Endothelial cell of umbilical vein (primary cell): ENCODE measurements at places on chromosomes 7 and 10. TPM values are rescaled to one million over a fixed set of nuclear protein-coding genes. Genes with fewer than 3 reads are reported as not detected.

The CDNF gene
- total RNA-seq = 0.58 and 0.99 TPM in 2 replicates

- DNase-seq = no peak
Observed at GRCh38 chr10:52653263-52653909, 119.2 kb downstream of the MBL2 start.

The PTN gene
- not detected in 2 replicates for total RNA-seq

- no peak for DNase-seq
Observed at GRCh38 chr7:45708046-45708950, 134.1 kb downstream of the ADCY1 start.

DNA sequence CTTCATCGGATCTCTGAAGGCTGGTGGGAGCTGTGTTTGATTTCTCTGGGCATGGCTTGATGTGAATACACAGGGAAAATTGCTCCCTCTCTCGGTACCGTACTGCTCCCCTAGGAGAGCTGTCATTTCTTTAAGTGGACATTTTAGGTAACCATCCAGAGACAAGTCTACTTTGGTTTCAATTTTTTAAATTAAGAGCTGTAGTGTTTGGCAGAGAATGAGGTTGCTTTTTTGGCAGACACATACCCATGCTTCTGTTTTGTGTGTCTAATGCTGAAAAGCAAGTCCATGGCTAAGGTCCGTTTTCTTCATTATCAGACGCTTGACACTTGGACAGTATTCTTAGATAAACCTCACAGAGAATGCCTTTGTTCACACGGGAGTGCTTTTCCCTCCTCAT is 61.3 kb upstream of the TRIL start:
- no peak for DNase-seq

- peak; percentile 42 for DNase-seq
Observed at GRCh38 chr10:119348106-119348505, 140.7 kb downstream of the GRK5 start.

DNA sequence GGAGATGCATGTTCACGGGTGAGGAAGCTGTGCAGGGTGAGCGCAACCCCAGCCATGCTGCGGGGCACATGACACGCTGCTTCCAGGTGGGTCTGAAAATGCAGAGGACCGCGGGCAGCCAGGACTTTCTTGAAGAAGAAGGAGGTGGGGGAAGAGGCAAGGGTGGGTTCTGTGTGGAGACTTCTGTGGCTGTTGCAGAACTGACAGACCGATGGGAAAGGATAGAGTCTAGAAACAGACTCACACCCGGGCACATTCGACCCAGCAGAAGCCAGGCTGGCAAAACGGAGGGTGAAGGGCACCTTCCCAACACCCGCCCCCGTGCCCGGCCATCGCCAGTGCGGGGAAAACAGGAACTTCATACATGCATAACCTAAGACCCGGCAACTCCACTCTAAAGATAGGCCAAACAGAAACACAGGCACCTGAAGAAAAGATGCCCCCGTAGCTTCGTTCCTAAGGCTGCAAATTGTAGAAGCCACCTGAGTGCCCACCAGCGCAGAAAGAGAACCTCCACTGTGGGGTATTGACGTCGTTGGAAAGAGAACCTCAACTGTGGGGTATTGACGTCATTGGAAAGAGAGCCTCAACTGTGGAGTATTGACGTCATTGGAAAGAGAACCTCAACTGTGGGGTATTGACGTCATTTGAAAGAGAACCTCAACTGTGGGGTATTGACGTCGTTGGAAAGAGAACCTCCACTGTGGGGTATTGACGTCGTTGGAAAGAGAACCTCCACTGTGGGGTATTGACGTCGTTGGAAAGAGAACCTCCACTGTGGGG is 4.8 kb upstream of the KNDC1 start:
- no peak for DNase-seq

DNA sequence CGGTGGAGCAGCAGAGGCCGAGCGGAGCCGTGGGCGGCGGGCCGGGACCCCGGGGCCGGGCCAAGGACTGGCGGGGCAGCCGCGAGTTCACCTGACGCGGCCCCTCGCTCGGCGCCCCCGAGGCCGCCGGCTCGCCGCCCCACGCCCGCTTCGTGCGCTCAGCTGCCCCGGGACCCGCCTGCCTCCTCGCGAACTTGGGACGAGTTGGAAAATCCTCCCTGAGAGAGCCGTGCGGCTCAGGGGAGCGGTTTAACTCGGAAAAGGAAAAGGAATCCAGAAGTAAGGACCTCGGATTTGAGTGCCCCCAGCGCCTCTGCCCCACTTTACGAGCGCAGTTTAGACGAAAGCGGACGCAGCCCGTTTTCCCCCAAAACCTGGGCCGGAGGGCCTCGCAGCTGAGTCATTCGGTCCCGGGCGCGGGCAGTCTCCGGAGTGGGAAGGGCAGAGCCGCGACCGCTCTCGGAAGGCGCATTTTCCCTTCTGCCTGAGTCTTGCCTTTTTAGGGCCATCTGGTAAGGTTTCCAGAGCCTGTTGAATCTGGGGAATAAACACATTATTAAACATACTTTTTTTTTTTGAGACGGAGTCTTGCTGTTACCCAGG is 744 bp downstream of the CREM start:
- peak; percentile 63 for DNase-seq

DNA sequence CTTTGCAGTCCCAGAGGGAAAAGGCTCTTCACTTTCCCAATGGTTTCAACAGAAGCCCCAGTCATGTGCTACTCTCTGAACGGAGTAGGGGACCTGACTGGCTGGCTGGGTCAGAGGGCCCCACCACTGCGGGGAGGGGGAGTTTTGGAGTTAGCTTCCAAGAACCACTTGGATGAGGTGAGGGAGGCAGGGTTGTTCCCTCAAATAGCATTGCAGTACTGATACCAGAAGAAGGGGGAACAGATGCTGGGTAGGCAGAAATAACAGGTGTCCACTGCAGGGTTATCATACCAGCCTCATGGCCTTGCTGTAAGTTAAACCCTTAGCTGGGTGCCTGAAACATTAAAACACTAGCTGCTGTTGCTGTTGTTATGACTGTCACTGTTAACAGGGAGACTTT is 131.3 kb downstream of the UBE2H start:
- DNase-seq = no peak

DNA sequence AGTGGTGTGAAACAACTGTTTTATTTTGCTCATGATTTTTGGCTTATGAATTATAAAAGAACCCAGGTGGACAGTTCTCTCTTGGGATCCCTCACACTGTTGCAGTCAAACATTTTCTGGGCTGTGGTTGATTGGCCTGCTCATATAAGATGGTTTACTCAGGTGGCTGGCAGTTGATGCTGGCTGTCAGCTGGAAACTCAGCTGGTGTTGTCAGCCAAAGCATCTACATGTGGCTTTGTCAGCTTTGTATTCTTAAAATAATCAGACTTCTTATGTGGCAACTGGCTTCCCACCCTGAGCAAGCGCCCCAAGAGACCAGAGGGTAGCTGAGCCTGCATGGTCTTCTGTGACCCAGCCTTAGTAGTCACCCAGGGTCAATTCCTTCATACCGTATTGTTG is 534.7 kb downstream of the NRG3 start:
- no peak for DNase-seq

The SPDYE9 gene
- not detected in 2 replicates for total RNA-seq

The TMEM176B gene
- not detected in 2 replicates for total RNA-seq

DNA sequence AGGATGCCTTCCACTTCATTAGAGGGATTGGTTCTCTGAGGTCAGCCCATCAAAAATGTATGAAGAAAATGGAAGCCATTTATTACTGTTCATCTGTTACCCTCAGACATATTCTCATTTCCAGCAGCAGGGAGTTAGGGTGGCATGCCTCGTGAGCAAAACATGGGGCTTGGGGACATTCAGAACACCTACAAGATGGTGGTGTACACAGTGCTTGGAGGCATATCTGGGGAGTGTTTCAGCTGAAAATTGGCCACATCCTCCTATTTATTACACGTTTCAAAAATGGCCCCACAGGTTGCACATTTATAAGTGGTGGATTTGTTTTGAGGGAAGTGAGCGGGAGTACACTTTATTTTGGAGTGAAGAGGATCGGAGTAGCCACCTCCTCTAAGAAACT is 93.4 kb downstream of the SPAG6 start:
- DNase-seq = no peak

The GNGT1 gene
- not detected in 2 replicates for total RNA-seq

DNA sequence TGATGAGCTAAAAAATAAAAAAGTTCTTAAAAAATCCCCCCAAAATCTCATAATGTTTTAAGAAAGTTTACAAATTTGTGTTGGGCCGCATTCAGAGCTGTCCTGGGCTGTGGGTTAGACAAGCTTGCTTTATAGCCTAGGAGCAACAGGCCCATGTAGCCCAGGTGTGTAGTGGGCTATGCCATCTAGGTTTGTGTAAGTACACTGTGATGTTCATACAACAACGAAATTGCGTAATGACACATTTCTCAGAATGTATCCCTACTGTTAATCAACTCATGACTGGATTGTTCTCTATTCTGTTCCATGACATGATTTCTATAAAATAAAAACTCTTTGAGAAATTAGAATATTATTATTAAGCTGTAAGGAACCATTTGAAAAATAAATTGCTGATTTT is 13.0 kb downstream of the MIOS start:
- no peak for DNase-seq

DNA sequence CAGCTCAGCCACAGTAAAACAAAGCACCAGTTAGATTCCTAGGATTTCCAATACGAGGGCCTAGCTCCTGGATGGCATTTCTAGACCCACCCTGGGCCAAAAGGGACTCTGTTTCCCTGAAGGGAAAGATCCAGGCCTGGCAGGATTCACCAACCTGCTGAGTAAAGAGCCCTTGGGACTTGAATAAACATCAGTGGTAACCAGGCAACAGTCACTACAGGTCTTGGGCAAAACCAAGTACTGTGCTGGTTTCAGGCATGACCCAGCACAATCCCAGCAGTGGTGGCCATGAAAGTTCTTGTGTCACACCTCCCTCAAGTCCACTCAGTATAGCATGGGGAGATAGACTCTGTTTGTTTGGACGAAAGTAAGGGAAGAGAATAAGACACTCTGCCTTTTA is 31.0 kb upstream of the STARD3NL start:
- no peak for DNase-seq

GRCh38 chr7:151736403-151736909 is 140.5 kb downstream of the PRKAG2 start:
- peak; percentile 92 for DNase-seq

GRCh38 chr10:84626397-84627087 is 298.2 kb downstream of the CCSER2 start:
- DNase-seq = no peak

The HPSE2 gene
- total RNA-seq = not detected in 2 replicates

The ACSL5 gene
- total RNA-seq = 0.76 and 2.1 TPM in 2 replicates

The HOXA10 gene
- 24.4 and 27.6 TPM in 2 replicates for total RNA-seq

DNA sequence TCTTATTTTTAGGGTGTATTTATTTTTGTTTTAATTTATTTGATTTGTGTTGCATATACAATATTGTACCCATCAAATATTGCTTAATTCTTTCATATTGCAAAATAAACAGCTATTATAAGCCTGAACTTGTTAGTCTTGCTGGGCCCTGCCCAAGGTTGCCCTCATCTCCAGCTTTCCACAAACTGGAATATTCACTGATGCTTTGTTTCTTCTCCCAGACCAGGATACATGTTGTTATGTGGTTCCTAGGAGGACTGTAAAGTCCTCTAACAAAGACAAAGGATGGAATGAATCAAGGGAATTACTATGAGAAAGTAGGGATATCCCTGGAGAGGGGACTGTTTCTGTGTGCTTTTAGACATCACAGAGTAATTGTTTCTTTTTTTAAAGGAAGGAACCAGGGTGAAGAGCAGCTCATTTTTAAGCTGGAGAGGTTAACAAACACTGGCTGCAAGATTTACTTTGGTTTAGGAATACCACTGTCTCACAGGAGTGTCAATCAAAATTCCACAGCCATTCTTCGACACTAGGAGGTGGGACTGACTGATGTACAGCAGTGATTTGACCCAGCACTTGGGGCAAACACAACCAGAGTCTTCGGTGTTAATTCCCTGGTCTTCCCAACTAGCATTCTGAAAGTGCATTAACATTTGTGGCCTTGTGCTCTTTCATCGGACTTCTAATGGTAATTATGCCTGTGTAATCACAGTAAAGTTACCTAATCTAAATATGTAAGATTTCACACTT is 14.8 kb upstream of the CD36 start:
- DNase-seq = no peak

- DNase-seq = no peak
Observed at GRCh38 chr10:125551247-125551646, 131.7 kb downstream of the TEX36 start.

GRCh38 chr10:6200440-6200733 is 2.3 kb upstream of the PFKFB3 start:
- DNase-seq = no peak

GRCh38 chr10:70693619-70694335 is 21.5 kb downstream of the ADAMTS14 start:
- no peak for DNase-seq

DNA sequence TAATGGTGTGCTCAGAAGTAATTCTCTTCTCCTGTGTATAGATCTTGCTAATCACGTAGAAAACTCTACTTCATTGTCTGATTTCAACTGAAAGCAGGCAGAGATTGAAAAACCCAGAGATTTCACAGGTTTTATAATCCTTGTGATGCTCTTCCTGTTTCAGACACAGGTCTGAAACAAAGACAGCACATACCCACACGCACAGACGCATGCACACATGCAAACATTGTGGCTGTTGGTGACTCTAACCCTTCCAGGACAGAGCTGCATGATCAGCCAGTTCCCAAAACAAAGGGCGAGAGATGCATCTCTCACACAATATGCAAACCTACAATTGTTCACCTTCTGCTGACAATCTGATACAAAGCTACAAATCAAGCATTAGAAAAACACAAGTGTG is 11.1 kb upstream of the TFEC start:
- no peak for DNase-seq

The LBX1 gene
- not detected in 2 replicates for total RNA-seq

The ITGA8 gene
- 0.12 and 0.40 TPM in 2 replicates for total RNA-seq

GRCh38 chr10:26334932-26335573 is 103.1 kb upstream of the APBB1IP start:
- DNase-seq = peak; percentile 28

DNA sequence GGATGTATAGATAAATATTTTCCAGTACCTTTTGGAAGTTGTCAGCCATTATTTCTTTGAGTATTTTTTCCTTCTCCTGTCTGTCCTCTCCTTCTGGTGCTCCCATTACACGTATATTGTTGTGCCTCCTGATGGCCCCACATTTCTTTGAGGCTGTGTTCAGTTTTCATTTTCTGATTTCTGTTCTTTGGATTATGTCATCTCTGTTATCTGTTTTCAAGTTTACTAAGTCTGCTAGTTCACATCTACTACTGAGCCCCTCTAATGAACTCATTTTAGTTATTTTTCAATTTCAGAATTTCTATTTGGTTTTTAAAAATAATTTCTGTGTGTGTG is 16.3 kb downstream of the RBM33 start:
- no peak for DNase-seq

DNA sequence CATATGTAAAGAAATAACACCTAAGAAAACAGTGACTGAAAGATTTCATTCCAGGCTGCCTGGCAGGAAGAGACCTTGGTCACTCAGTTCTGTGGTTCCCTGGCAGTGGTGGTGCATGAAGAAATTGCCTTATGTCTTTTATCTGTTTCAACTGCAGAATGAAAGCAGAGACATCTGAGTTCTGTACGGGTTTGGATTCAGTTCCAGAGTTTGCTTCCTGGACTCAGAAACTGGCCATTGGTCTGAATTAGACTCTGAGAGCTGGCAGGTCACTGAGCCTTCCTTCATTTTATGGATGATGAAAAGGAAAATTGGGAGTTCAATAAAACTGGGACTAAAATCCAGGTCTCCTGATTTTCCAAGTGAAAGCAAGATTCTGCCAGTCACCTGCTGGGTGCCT is 428.9 kb upstream of the AUTS2 start:
- DNase-seq = no peak
